ENCODE measurements at places on chromosomes 13 and 19. TPM values are rescaled to one million over a fixed set of nuclear protein-coding genes. Genes with fewer than 3 reads are reported as not detected.

DNA sequence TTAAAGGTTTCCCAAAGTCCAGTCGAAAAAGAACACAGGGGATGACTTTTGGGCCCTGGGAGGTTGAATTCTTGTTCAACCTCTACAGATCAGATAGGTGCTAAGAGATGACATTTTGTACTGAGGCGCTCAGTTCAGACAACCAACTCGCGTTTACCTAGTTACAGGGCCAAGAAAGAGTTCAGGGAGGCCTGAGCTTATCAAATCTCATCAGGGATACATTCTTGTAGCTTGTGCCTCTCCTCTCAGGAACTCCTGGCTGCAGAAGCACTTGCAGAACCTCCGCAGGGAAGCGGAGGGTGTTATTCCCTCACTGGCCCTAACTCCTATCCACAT, 825 bp downstream of the ZNF776 start:
- H3K36me3 ChIP-seq = peaks cover 59% of the 10 kb centered on the region
- no peak for DNase-seq
- H3K27me3 ChIP-seq = no peaks in the 10 kb centered on the region

GRCh38 chr13:43514311-43514710, 272.5 kb downstream of the ENOX1 start:
- H3K36me3 ChIP-seq = no peaks in the 10 kb centered on the region
- no peak overlapping the region for H3K4me3 ChIP-seq
- DNase-seq = no peak
- H3K27ac ChIP-seq = no peak overlapping the region
- H3K4me1 ChIP-seq = no peaks in the 10 kb centered on the region

DNA sequence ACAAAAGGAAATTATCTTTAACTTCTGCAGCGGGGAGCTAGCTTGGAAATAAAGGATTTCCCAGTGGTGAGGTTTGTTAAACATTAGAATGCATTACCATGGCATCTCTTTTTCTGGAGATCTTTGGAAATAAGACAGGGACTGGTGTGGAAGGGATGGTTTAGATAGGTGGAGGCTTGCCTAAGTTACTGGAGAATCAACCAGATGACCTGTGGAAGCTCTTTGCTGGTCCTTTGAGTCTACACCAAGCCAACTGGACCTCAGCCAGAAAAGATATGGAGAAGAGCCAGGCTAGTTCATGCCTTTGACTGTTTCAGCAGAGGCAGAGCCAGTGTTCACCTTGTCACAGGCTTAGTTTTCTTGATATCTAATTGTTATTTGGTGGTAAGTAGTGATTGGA, 134.7 kb downstream of the KCNRG start:
- no peak for DNase-seq
- H3K4me1 ChIP-seq = peaks cover 7% of the 10 kb centered on the region
- peaks cover 5% of the 10 kb centered on the region for H3K27me3 ChIP-seq
- H3K36me3 ChIP-seq = no peaks in the 10 kb centered on the region
- H3K27ac ChIP-seq = no peak overlapping the region

Gene POLR2I
- 94.0 TPM for total RNA-seq

Gene OR1M1
- total RNA-seq = not detected

DNA sequence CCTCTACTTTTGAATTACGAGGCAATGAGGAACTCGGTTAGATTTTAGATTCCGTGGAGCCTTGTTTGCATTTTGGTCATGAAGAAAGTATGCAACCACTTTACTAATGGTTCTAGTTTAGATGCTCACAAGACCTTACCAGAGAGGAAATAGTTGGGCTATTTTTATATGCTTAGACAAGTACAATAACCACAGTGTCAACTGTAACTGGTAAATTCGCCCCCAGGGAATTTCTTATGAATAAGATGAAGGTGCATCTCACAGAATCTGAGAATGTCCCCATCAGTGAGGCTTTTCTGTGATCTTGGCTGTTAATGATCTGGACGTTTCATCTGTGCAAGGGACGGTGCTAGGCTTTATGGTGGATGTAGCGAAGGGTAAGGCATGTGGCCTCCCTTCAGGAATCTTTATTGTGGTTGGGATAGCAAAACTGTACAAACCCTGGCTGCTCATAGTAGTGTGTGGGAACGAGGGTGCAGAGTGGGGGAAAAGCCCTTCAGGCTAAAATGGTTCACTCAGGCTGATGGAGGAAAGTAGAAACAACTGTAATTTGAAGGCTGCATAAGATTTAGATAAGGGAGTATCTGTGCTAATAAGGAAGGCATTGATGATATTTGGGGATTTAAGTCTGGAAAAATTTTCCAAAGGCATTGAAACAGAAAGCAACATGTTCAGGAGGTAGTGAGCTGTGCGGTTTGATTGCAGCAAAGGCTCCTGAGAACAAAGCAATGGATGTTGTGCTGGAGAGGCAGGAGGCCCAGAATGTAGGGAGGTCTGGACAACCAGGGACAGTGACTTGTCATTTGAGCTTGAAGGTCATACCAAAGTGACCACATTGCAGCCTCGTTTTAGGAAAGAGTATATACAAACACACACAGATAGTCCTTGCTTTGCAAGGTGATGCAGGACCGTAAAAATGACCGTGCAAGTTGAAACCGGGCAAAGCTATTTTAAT, 28.4 kb downstream of the UBAC2 start:
- no peaks in the 10 kb centered on the region for H3K27me3 ChIP-seq
- peak overlapping the region; percentile 94 for H3K27ac ChIP-seq
- H3K36me3 ChIP-seq = peaks cover 39% of the 10 kb centered on the region
- H3K4me3 ChIP-seq = peak overlapping the region; percentile 74

Gene RPS19
- 3,178 TPM for total RNA-seq

Gene SPC24
- total RNA-seq = 54.4 TPM

DNA sequence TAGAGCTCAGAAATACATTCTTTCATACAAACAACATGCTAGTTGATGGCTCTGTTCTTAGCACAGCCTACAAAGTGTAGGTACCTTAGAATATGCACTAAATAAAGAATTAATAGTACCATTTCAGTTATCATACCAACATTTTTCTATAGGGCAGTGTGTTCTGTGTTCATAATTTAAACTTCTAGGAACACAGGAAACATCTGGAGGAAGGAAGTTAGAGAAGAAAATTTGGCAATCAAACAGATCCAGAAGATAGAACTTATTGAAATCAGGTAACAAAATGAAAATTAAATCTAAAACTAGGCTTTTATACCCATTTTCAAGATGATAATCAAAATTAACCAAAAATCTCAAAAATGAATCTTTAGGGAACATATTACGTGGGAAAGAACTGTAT, 527.5 kb downstream of the DCT start:
- no peak overlapping the region for H3K27ac ChIP-seq
- no peaks in the 10 kb centered on the region for H3K27me3 ChIP-seq
- no peaks in the 10 kb centered on the region for H3K36me3 ChIP-seq
- no peaks in the 10 kb centered on the region for H3K4me1 ChIP-seq
- no peak for DNase-seq
- no peak overlapping the region for H3K4me3 ChIP-seq

DNA sequence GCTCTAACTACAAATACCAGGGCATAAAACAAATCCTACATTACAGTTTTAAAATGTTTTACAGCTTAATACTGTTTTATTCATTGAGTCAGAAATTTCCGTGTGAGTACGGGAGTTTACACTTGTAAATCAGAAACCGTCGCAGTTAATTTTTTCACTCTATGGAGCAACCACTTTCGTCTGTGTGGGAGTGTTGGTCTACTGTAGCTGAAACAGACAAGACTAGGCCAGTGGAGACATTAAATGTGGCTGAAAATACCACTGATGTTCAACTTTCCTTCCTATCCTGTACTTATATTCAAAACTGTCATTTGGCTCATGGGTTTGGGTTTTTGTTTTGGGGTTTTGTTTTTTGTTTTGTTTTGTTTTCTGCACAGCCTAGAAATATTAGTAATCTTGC, 268.7 kb downstream of the DCT start:
- no peaks in the 10 kb centered on the region for H3K4me1 ChIP-seq
- H3K4me3 ChIP-seq = no peak overlapping the region
- H3K27ac ChIP-seq = no peak overlapping the region
- DNase-seq = no peak
- H3K36me3 ChIP-seq = no peaks in the 10 kb centered on the region
- H3K27me3 ChIP-seq = no peaks in the 10 kb centered on the region

- no peaks in the 10 kb centered on the region for H3K36me3 ChIP-seq
- no peak overlapping the region for H3K27ac ChIP-seq
- no peaks in the 10 kb centered on the region for H3K4me1 ChIP-seq
- H3K27me3 ChIP-seq = no peaks in the 10 kb centered on the region
- no peak overlapping the region for H3K4me3 ChIP-seq
Measured at GRCh38 chr13:92896842-92897241, 329.8 kb upstream of the GPC6 start.

Gene ANGPTL8
- total RNA-seq = not detected

GRCh38 chr13:96112936-96113335, 23.0 kb downstream of the HS6ST3 start:
- no peak overlapping the region for H3K4me3 ChIP-seq
- H3K4me1 ChIP-seq = no peaks in the 10 kb centered on the region
- H3K27ac ChIP-seq = no peak overlapping the region
- H3K27me3 ChIP-seq = no peaks in the 10 kb centered on the region

GRCh38 chr13:25301347-25302113, at the start of gene NUP58:
Gene NUP58, plus strand, starts transcription at chr13:25301625. Its CDS starts 149 bp downstream, at chr13:25301774.
- peak within 1 kb of the TSS; percentile 94 for H3K4me3 ChIP-seq
- peak; percentile 94 for DNase-seq

DNA sequence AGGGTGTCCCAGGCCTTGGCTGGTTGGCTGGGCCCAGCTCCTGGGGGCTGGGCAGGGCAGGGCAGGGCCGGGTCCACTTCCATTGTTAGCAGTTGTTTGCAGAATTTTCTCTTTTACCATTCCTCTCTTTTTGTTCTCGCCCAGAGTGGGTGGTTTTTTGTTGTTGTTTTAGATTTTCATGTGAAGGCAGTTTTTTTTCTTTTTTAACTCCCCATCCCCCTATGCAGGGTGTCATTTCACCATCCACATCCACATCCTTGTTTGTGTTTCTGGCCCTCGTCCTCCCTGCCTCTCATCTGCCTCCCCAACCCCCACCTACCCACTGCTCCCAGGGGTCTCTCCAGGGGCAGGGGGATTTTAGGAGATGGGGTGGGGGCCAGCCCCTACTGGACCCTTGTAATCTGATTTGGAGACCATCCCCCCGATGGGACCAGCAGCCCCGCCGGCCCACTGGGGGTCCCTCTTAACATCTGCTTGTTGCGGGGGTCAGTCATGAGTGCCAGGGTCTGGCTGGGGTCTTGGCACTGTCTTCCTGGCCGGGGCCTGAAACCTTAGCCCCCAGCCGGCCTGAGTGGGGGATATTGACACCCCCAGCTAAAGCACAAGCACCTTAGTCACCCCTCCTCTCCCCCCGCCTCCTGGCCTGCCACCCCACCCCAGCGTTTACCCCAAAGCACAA, 10.4 kb downstream of the STX10 start:
- H3K36me3 ChIP-seq = peaks cover 2% of the 10 kb centered on the region
- no peaks in the 10 kb centered on the region for H3K4me1 ChIP-seq
- H3K4me3 ChIP-seq = no peak overlapping the region
- no peak for DNase-seq
- H3K27ac ChIP-seq = no peak overlapping the region

GRCh38 chr19:1968279-1969175, 27.6 kb downstream of the CSNK1G2 start:
- no peak overlapping the region for H3K27ac ChIP-seq
- H3K4me3 ChIP-seq = no peak overlapping the region
- peaks cover 18% of the 10 kb centered on the region for H3K4me1 ChIP-seq
- H3K36me3 ChIP-seq = no peaks in the 10 kb centered on the region
- no peak for DNase-seq
- no peaks in the 10 kb centered on the region for H3K27me3 ChIP-seq

Gene SEMA6B
- not detected for total RNA-seq

GRCh38 chr19:34961775-34962686, 2.0 kb downstream of the ZNF792 start:
- peaks cover 19% of the 10 kb centered on the region for H3K4me1 ChIP-seq
- no peak for DNase-seq
- peak overlapping the region; percentile 88 for H3K27ac ChIP-seq

DNA sequence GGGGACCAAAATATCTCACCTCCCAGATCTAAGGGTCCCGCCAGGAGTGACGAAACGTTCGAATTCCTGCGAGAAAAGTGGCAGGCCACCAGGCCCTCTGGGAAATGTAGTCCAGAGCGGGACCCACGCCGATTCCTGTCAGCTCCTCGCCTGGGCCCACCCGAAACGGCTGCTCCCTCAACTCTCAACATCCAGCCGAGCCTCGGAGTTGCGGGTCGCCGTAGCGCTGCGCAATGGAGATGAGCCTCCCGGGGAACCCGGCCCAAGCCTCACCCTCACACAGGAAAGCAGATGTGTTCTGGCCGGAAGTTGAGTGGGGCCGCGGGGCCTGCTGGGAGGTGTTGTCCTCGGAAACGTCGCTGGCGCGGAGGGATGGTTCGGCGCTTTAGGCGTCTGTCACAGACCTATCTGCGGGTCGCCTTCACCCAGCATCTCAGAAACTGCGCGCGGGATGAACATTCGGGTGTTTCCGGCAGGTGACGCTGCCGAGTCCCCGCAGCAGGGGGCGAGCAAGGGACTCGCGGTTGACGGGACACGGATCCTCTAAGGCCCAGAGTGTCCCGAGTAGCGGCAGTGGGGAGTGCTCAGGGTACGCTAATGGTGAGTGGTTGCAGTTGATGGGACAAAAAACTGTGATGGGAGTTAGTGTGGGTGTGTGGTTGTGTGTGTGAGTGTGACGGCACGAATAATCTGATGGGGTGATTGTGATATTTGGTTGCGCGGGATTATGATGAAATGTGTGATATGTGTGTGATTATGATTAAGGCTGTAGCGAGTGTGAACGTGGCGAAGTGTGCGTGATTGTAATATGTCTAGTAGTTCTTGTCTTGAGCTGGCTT, at the start of the genes ZNF568 and ZNF829:
Gene ZNF568, plus strand, starts transcription at position 341 of the 839 bp plus-strand sequence. CDS start 6,439 bp downstream, outside the sequence.
Gene ZNF829, minus strand, starts transcription at position 300 of the 839 bp plus-strand sequence. CDS start 1,124 bp downstream, outside the sequence.
- no peaks in the 10 kb centered on the region for H3K27me3 ChIP-seq
- H3K4me3 ChIP-seq = peak within 1 kb of the TSS; percentile 89
- peak within 1 kb of the TSS; percentile 95 for H3K27ac ChIP-seq
- peaks cover 78% of the 10 kb centered on the region for H3K36me3 ChIP-seq
- DNase-seq = peak; percentile 95

GRCh38 chr13:23966691-23967615, 69.7 kb upstream of the C1QTNF9B start:
- no peaks in the 10 kb centered on the region for H3K36me3 ChIP-seq
- no peaks in the 10 kb centered on the region for H3K27me3 ChIP-seq
- peaks cover 21% of the 10 kb centered on the region for H3K4me1 ChIP-seq
- H3K4me3 ChIP-seq = peak overlapping the region; percentile 67

Gene NLRP5
- total RNA-seq = not detected

Gene SPIB
- total RNA-seq = 1.6 TPM

Gene C19orf33
- not detected for total RNA-seq

- no peaks in the 10 kb centered on the region for H3K27me3 ChIP-seq
- peaks cover 34% of the 10 kb centered on the region for H3K4me1 ChIP-seq
- no peak overlapping the region for H3K27ac ChIP-seq
- H3K36me3 ChIP-seq = peaks cover 5% of the 10 kb centered on the region
Measured at GRCh38 chr13:51639171-51639570, 54.9 kb downstream of the WDFY2 start.

Gene GSX1
- not detected for total RNA-seq

DNA sequence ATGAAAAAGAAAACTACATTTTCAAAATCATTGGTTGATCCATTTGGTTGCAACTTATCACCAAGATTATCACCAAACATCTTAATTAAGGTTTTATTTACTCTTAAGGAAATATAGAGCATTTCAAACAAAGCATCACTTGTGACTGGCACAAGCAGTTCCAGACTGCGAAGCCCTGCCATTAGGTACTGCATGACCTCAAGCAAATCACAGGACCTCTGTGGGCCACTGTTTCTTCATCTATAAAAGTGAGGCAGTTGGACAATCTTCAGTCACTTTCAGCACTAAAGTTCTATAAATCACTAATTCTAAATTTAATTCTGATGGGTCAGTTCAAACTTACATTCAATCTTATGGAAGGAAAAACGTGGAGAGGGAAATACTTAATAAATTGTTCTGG, 2.0 kb downstream of the ELF1 start:
- peaks cover 51% of the 10 kb centered on the region for H3K4me1 ChIP-seq
- H3K36me3 ChIP-seq = peaks cover 26% of the 10 kb centered on the region
- peak overlapping the region; percentile 89 for H3K4me3 ChIP-seq
- no peaks in the 10 kb centered on the region for H3K27me3 ChIP-seq
